ENCODE measurements at places on chromosomes 12 and 14.

GRCh38 chr12:3685830-3686229 lies 67.1 kb downstream of the CRACR2A start:
- DNase-seq = no peak

DNA sequence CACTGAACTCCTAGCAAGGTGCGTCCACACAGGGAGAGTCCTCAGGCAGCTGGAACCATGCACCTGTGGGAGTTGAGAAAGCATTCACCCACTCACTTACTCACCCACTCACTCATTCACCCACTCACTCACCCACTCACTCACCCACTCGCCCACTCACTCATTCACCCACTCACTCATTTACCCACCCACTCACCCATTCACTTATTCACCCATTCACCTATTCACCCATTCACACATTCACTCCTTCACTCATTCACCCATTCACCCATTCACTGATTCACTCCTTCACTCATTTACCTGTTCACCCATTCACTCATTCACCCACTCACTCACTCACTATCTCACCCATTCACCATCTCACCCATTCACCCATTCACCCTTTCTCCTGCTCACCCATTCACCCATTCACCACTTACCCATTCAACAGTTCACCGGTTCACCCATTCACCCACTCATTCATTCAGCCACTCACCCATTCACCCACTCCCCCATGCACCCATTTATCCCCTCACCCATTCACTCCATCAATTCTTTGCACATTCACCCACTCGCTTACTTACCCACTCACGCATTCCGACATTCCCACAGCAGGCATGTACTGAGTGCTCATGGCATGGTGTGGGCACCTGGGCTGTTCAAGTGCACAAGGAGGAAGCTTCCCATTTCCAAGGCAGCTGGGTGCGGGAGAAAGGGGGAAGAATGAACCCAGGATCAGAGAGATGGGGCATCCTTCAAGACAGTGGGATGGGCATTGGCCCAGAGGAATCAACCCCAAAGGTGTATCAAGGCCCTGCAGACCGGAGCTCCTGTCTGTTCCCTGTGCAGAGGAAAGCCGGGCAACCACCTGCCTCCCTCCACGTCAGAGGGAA lies 135.2 kb upstream of the C14orf180 start:
- DNase-seq = no peak

DNA sequence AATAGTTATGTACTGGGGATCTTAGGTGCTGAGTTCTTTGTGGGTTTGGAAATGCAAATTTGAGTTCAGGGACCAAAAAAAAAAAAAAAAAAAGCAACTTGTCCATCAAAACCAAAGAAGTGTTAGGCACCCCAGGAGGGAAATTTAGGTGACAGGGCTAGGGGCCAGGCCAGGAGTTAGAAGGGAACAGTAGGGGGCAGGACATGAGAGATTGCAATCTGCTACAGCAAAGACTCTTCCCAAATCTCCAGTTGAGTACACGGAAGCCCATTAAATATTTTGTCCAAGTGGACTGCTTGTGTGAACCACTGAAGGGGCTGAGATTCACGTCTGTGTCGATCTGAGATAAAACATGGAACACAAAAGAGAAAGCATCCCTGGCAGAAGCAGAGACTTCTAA lies 52.8 kb downstream of the TSPAN19 start:
- no peak for DNase-seq

DNA sequence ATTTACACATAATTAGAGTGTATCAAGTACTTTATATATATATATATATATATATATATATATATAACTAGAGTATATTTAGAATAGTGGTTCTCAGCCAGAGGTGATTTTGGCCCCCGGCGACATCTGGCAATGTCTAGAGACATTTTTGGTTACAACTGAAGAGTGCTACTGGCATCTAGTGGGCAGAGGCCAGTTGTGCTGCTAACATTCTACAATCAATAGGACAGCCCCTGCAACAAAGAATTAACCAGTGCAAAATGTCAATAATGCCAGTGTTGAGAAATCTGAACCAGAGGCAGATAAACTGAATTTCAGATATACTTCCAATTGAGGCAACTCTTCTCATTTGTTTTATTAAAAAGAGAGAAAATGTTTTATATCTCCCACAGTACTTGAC lies 8.9 kb downstream of the GTF2A1 start:
- DNase-seq = peak; percentile 16

GRCh38 chr14:71206123-71206522 lies 298.9 kb downstream of the PCNX1 start:
- DNase-seq = no peak

DNA sequence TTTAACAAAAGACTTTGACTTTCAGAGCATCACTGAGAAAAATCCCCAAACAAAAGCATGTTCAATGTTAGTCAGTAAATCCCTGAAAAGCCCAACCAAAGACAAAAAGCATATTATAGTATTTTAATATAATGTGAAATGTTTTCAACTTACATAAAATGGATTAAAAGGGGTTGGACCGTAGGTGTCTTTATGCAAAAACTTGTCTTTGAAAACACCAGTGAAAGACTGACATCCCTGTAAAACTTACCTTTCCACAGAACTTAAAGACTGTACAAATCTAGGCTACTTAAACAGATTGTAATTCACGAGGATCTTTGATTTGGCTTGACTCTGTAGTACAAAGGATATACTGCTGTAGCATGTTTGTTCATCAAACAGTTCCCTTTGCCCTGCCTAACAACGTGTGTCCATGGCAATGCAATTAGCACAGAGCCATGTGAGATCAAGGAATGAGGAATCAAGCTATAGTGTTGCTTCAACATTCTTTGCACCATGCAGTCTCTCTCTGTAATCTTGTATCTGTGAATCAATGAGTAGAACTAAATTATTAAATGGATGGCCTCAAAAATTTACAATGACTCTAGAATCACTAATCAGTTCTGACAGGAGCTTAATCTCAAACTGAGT lies 138.5 kb upstream of the SYT1 start:
- no peak for DNase-seq

GRCh38 chr14:77221241-77221871 lies 39.8 kb downstream of the TMEM63C start:
- no peak for DNase-seq

GRCh38 chr12:7004287-7004803 lies 13.9 kb downstream of the LPCAT3 start:
- DNase-seq = no peak

DNA sequence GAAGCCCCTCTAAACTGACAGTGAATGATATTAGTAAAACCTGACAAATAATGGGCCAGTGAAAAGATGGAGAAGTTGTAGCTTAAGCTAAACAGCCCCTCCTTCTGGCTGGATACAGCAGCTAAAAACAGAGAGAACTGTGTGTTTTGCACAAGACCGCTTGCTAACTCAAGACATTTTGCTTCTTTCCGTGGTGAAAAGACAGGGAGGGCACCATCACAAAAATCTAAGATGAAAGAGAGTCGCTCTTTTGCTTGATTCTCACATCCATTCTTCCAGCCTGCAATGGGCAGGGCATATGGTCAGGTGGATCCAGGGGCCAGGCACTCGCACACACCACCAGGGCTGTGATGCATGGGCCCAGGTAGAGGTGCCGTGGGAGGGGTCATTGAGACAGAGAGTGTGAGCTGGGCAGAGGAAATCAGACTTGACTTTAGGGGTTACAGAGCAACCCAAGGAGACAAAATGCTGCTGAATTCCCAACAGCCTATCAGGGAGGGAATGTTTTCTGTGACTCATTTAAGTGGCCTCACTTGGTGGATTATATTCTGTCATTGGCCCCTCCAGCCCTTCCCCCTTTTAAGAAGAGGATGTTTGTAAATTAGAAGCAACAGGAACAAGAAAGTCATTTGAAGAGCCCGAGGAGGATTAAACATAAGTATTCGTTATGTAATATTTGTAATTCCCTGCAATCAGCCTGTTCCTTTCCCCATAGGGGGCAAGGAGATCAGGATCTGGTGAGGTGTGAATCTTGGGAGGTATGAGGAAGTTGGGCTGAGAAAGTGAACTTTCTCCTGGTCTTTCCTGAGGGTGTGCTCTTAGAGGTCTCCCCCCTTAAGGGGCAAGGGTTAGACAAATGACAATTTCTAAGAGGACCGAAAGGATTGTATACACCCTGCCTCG lies 12.3 kb downstream of the EMP1 start:
- peak; percentile 56 for DNase-seq

DNA sequence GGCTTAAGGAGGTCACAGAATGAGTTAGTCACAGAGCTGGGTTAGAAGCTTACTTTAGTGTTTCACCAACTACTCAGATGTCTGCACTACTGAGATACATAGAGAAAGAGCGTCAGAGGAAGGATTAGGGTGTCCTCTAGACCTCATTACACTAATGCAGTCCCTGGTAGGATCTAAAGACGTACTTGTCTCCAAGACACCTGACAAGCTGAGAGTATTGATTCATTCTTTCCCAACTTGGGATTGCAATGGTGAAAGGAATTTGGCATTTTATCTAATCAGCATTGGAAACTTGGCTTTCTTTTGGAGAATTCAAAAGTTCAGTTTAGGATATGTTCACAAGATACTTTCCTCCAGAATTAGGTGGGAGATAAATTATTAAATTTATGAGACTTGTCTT lies 402.1 kb downstream of the ZFP36L1 start:
- no peak for DNase-seq

DNA sequence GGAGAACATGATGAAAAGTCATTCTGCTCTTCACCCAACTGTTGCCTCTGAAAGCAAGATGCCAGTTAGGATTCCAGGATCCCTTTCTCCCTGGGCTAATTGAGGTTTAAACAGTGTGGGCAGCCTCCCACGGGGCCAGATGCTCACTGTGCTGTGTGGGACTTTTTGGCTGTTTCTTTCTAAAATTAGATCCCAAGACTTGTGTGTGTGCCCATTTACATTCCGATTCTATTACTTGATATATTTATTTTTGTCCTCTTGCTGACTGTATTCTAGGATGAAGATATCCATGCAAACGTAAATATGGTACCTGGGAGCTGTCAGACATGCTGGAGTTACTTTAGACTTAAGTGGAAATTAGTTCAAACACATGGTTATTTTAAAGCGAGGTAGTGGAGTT lies 6.2 kb downstream of the IFT43 start:
- no peak for DNase-seq

DNA sequence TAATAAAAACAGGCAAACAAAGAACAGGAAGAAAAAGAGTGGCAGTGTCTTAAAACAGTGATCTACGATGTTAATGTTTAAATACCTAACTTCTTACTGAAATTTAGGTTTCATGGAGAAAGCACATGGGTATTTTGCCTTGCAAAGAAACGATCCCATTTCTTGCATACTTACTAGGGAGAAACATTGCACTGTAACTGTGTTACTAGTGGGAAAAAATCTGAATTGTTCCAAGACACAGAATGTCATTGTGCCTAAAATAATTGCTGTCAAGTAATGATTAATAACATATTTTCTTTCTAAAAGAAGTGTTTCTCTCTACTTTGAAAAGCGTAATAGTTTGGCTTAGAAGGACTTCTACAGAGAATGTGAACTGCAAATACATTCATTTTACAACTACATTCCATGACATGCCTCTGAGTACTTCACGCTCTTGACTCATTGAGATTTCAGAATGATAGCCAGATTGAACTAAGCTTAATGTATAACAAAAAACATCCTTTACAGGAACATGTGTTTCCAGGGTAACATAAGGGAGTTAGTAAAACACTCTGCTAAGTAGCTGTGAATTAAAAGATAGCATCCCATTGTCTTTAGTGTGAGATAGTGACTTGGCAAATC lies 256.2 kb upstream of the CPNE8 start:
- no peak for DNase-seq

DNA sequence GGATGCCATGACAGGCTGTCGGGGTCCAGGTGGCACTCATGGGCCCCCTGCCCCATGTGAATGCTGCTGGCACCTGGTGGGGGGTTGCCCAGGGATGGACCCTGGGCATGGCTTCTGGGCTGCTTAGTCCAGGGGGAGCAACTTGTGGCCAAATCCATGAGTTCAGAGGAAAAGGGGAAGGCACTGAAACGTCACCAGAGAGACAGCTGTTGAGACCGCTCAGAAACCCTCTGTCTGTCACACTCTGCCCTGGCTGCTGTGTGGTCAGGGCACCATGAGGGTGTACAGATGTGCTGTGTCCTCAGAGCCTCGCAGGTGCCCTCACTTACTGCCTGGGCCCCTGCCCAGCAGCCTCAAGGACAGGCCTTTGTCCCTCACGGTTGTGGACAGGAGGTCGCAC lies 9.4 kb downstream of the CLBA1 start:
- no peak for DNase-seq

- DNase-seq = no peak
These were observed 37.5 kb downstream of the ZFC3H1 start for GRCh38 chr12:71626098-71626497.

DNA sequence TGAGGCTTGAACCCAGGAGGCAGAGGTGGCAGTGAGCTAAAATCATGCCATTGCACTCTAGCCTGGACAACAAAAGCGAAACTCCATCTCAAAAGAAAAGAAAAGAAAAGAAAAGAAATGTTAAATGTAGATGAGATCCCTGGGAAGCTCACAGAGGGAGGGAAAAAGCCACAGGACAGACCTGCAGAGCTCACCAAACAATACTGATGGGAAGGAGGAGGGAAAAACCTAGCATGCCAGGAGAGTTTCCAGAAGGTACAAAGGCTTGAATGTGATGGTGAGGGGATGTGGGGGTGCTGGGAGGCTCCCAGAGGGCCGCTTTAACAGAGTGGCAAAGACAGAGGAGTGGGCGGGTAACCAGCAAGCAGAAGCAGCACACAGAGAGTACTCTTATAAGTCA lies 72.3 kb downstream of the PTPN21 start:
- no peak for DNase-seq

- DNase-seq = peak; percentile 29
These were observed 304.2 kb upstream of the AMIGO2 start for GRCh38 chr12:47383942-47384341.

DNA sequence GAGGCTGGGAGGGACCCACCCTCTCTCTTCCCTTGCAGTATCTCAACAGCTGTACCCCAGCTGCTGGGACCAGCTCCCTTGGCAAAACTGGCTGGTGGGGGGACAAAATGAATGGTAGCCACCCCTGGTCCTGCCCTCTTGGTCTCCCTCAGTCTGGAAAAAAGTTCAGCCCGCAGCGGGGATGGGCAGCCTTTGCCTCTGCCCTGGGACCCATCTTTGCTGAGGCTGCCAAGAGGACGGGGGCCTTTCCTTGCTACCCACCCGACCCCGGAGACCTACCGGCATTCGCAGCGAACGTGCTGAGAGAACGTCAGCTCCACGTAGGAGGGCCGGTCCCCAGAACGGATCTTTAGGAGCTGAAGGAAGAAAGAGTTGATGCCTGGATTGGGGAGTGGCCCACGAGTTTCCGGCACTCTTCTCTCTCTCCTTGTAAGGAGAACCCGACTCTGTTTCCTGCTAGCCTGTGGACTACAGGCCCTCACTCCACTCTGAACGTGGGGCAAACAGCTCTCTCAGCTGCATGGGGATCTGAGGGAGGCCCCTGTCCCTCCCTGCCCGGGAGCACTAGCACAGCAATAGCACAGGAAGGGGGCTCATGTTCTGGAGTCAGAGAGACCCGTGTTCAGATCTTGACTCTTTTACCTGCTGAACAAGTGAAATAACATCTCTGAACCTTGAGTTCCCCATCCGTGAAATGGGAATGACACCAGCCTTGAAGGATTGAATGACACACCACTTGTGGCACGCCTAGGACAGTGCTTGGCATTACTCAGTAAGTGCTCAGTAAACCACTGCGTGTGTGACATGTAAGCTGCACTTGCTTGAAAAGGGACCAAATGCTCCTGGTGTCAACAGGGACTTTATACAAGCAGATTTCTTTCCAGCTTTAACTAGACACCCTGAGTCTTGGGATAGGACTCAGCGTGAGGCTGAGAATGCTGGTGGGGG lies 6.9 kb downstream of the PGF start:
- no peak for DNase-seq

- DNase-seq = no peak
These were observed 924.3 kb downstream of the BCL11B start for GRCh38 chr14:98347686-98348085.

- DNase-seq = no peak
These were observed 923 bp upstream of the MLF2 start for GRCh38 chr12:6753772-6754356.

All from kidney glomerular epithelial cell (primary cell).